ENCODE measurements at places on chromosomes 6 and 20.

DNA sequence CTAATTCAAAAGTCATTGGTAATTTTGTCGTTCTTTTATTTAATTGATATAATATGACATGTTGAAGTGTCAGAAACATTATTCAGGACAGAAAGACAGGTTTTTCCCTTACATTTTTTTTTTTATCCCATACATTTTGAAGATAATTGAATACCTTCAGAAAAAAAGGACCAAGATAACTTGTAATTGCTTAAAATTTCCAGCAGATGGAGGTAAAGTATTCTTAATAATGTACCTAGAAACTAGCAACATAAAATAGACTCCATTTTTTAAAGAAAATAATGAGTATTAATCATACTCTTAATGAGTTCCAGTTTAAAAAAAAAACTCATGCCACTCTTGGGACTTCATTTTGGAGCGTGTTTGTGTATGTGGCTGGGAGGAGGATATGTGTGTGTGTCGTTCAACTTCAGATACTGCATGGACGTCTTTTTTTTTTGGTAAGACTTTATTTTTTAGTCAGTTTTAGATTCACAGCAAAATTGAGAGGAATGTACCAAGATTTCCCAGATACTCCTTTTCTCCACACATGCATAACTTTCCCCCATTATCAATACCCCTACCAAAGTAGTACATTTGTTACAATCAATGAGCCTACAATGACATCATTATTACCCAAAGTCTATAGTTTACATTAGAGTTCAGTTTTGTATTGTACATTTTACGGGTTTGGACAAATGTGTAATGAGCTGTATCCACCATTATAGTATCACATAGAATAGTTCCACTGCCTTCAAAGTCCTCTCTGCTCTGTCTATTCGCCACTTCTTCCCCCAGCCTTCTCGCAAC, 79.4 kb downstream of the ROS1 start:
- peak; percentile 29 for DNase-seq

DNA sequence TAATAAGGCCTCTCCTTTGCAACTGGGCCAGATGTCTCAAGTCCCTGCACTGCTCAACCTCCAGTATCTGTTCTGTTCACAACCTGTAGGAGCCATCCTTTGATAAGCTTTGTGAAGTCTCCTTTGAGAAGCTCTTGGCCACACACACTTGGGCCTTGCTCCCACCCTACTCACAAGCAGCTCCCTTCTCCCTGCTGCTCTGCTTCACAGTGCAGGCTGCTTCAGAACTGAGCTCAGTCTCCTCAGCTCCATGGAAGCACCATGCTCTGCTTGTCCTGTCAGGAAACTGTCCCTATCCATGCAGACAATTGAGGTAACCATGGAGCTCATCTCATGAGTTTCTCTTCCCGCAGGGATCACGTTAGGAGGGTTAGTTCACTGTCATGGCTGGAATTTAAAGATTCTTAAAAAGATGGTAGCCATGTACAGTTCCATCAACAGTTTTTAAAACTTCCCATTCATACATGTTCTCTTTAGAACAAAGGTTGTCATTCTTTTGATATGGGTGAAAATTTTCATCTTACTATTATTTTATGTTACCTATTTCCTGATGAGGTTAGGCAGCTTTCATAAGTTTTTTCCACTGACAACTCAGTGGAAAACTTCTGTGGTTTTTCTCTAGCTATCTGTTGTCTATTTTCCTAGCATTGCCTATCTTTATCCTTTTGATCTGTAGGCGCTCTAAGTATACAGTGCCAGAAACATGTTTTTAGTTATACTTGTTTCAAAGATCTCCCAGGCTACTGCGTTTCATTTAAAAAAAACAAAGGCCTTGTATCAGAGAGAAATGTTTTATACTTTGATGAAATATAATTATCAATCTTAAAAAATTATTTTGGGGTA, 62.6 kb downstream of the AK9 start:
- DNase-seq: no peak

DNA sequence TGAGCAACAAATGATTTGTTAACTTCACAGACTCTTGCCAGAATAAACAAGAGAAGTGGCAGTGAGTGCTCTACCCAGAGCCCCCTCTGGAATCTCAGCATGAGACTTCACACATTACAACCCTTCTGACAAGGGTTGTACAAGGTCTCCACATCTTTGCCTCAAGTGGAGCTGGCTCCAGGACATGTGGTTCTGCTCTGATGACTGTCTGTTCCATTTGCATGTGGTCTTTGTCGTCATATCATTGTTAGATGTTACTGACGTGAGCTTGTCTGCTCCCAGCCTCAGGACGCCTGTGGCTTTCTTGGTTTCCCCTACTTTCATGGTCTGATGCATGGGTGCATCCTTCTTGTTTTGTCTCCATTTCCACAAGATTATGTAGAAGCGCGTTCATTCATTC, 115.0 kb downstream of the SLC24A3 start:
- no peak for DNase-seq

- DNase-seq: peak; percentile 70
Measured at GRCh38 chr20:50191544-50192363, 1.1 kb downstream of the CEBPB start.

DNA sequence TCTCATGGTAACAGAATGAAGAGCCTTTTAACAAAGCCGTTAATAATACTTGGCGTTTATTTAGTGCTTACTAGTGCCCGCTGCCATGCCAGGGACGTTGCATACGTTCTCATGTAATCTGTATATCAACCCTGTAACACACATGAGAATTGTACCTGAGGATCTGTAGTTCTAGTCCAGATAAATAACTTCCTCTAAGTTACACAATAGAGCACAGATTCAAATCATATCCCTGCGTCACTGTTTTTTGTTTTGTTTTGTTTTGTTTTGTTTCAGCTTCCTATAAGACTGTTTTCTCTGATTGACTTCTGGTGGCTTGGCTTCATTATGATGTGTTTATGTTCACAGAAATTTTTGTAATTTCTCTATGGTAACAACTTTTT, 553 bp downstream of the ZSCAN16 start:
- no peak for DNase-seq

- no peak for DNase-seq
Measured at GRCh38 chr20:59663513-59664060, 59.2 kb downstream of the PHACTR3 start.
